Astrocyte of the spinal cord (primary cell): ENCODE measurements at places on chromosomes 2 and 18.

DNA sequence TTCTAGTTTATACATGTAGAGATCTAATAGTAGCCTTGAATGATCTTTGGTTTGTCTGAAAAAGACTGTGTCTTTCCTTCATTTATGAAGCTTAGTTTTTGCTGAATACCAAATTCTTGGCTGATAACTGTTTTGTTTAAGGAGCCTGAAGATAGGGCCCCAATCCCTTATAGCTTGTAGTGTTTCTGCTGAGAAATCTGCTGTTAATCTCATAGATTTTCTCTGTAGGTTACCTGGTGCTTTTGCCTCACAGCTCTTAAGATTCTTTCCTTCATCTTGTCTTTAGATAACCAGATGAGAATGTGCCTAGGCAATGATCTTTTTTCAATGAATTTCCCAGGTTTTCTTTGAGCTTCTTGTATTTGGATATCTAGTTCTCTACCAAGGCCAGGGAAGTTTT lies 562.1 kb downstream of the XIRP2 start:
- DNase-seq = no peak

DNA sequence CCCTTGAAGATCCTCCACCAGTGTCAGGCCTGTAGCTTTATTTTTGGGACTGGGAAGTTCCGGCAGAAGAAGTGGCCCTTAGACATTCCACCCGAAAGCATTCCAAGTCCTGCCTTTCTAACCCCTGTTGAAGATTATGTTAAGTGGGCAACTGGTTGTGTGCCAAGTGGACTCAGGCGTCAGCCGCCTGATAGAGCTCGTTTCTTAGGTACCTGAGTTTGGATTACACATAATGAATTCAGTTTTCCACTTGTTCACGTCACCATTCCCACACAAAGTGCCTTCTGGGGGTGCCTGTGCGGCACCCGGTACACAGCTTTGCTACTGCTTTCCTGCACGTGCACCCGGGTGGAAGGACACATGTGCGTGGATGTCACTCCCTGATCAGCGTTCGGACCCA lies 156.5 kb downstream of the PTGR3 start:
- no peak for DNase-seq

DNA sequence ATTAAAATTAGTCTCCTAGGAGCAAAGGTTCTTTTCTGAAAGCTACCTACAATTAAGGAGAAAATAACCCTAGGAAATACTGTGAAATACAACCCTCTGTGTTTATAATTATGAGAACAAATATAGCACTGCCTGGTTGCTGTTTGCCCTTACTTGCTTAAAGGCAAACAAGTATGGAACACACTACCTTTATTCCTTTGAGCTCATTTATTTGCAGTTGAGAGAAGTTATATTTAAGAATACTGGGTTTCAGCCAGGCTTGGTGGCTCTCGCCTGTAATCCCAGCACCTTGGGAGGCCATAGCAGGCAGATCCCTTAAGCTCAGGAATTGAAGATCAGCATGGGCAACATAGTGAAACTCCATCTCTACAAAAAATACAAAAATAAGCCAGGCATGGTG lies 23.1 kb upstream of the IAH1 start:
- no peak for DNase-seq

GRCh38 chr2:160085662-160086061 lies 23.2 kb upstream of the PLA2R1 start:
- no peak for DNase-seq

DNA sequence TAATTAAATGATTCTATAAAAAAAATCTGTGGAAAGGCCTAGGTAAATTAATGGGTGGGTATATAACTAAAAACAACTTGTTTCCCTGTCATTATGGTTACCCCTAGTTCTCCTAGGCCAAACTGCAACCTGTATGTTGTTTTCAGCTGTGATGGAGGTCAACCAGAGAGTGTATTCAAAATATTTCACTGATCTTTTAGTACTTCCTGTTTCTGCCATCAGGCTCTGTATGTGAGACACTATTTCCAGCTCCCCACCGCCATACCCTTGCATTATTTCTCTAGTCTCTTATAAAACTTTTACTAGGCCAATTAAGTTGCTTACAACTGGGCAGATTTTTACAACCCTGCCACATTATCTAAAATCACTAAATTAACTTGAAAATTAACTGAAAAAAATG lies 21.0 kb upstream of the CDKL4 start:
- no peak for DNase-seq

GRCh38 chr2:216601632-216602409 lies 31.4 kb upstream of the IGFBP2 start:
- no peak for DNase-seq

GRCh38 chr2:45018023-45018422 lies 8.8 kb upstream of the SIX2 start:
- DNase-seq = no peak

GRCh38 chr2:239276851-239277250 lies 124.0 kb downstream of the HDAC4 start:
- no peak for DNase-seq

DNA sequence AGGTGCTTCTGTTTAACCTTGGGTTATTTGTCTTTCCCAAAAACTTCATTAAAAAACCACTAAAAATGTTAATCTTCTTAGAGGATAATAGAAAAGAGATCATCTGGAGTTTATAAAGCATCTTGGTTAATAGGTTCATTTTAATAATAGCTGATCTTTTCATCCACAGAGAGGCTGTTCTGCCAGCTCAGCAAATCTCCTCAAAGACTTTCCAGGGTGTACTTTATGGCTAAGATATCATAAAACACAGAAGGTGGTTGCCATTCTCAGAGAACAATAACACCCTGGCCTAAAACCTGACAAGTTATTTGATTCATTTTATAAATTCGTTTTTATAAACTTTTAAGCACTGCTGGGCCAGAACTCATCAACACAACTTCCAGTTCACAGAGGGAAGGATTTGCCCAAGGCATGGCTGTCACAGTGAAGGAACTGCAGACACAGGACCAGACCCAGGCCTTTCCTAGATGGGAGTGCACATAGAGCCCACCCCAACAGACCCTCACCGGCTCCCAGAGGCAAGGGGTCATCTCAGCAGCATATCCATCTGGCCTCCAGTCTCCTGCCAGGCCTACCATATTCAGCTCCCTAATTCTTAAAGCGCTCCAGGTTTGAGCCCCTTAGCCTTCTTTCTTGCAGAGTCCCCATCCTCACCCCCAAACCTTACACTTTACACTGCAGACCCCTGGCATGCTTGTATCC lies 203.4 kb upstream of the RAB6C start:
- no peak for DNase-seq

- DNase-seq = no peak
Measured at GRCh38 chr2:208093128-208093527, 31.2 kb downstream of the CRYGD start.

DNA sequence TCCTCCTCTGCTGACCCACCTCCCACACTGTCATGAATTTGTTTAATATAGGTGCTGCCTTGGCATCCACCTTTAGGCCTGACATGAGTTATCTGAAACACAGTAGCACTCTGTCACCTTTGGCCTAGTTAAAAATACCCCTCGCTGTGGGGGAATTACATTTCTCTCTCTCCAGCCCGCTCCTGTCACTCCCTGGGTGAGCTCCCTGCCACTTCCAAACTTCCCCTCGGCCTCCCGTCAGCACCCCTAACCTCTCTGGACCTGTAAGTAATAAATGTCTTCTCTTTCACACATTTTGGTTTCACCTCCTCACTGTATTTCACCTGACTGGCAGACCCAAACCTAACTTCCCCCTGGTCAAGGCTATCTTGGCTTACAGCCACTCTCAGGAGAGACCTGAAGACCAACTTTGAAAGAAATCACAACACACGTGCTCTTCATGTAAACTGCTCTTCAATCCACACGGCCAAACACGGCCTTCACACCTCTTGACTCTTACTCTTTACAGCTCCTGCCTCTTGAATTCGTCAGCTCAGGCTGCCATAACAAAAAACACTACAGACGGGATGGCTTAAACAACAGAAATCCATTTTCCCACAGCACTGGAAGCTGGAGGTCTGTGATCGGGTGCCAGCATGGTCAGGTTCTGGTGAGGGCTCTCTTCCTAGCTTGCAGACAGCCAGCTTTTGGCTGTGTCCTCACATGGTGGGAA lies 28.3 kb downstream of the REEP1 start:
- no peak for DNase-seq
